ENCODE measurements at places on chromosomes 5 and 9. TPM values are rescaled to one million over a fixed set of nuclear protein-coding genes. Genes with fewer than 3 reads are reported as not detected.

The PDE6A gene
- total RNA-seq, result 3.6 TPM

The FRMPD1 gene
- total RNA-seq, result 0.28 TPM

GRCh38 chr5:136113606-136114005 lies 19.0 kb upstream of the SMAD5 start:
- no peak for DNase-seq

GRCh38 chr5:7848296-7848695 lies 2.6 kb downstream of the CFAP90 start:
- no peak for DNase-seq

The FAM163B gene
- total RNA-seq, result 0.68 TPM

DNA sequence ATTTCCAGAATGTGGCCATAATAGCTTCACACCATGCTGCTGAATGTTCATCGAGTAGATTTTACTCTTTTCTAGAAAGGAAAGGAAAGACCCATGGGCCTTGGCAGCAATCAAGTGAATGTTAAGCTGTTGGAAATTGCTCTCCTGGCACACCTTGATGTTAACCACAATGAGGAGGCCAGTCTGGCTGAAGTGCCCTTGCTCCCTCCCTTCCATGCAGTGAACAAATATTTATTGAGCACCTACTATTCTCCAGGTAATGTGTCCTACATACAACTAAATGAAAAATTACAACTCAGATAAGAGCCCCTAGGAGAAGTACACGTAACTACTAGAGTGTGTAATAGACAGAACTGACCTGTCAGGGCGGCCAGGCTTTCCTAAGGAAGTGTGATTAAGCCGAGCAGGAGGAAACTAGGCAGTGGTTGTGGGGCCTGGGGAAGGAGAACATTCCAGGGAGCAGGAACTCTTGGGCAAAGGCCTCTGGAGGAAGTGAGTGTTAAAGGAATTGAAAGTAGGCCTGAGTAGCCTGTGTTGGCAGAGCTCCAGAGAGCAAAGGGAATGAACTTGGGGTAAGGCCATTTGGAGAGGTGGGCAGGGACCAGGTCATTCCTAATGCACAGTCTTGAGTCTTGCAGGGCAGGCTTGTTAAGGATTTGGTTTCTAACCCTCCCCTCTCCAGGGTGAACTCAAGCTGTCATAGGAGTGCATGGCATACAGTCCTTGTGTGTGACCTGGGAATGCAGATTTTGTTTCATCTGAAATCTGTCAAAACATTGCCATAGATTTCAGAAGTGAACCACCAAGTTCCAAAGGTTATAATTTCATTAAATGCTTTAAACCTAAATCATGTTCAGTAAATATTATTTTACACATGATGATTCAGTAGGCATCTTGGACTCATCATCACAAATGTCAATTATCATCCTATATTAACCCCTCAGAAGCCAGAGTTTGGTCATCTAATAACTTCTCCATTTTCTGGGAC lies 9.0 kb upstream of the ZSWIM6 start:
- peak; percentile 50 for DNase-seq

DNA sequence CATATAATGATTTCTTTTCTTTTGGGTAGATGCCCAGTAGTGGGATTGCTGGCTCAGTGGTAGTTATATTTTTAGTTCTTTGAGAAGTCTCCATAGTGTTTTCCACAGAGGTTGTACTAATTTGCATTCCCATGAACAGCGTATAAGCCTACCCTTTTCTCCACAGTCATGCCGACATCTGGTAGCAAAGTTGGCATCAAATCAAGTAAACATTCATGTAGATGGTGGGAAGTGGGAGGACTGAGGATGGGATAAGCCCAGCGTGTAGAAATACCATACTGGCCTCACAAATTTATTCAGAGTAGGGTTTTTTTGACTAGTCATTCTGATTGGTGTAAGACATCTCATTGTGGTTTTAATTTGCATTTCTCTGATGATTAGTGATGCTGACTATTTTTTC lies 115.4 kb downstream of the EGFLAM start:
- DNase-seq, result no peak

The SLC44A1 gene
- 64.9 TPM for total RNA-seq

- peak; percentile 94 for DNase-seq
These were observed at the start of gene MGAT4B for GRCh38 chr5:179806250-179807048. MGAT4B (minus strand) TSS chr5:179806866; CDS start chr5:179806583, 283 bp downstream.

The ARL10 gene
- total RNA-seq, result 8.9 TPM

The WDR38 gene
- total RNA-seq, result not detected

- no peak for DNase-seq
These were observed 30.7 kb upstream of the JADE2 start for GRCh38 chr5:134494780-134495179.

DNA sequence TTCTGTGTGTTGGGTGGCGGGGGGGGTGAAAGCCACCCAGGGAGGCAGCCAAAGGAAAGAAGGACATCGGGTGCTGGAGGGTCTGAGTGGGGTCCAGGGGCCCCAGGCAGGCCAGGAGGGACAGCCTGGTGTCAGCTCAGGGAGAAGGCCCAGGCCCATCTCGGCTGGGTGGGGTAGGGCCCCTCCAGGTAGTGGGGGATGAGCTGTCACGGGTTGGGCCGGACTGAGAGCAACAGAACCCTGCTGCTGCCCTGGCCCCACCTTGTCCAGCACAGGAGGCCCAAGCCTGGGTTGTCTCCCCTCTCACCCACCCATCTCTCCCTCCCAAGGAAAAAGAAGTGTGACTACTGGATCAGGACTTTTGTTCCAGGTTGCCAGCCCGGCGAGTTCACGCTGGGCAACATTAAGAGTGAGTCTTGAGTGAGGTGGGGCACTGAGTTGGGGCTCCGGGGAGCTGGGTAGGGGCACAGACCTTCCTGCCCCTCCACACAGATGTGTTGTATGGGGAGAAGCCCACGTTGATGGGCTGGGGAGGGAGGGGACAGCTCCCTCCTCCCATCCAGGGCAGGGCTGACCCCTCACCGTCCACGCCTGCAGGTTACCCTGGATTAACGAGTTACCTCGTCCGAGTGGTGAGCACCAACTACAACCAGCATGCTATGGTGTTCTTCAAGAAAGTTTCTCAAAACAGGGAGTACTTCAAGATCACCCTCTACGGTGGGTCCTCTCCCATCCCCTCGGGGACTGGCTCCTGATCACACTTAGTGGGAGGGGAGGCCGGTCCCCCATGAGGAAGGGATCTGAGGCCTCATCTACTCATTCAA lies 2.3 kb downstream of the LCN2 start:
- DNase-seq, result peak; percentile 1

- peak; percentile 9 for DNase-seq
These were observed 32.3 kb downstream of the ERP44 start for GRCh38 chr9:100066539-100066938.

DNA sequence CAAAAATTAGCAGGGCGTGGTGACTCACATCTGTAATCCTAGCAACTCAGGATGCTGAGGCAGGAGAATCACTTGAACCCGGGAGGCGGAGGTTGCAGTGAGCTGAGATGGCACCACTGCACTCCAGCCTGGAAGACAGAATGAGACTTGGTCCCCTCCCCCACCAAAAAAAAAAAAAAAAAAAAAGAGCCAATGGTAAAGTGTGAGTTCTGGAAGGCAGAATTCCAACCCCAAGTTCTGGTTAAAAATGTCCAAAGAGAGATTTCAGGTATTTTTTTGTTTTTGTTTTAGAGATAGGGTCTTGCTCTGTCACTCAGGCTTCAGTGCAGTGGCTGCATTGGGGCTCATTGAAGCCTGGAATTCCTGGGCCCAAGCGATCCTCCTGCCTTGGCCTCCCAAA lies 1.6 kb upstream of the SET start:
- no peak for DNase-seq

DNA sequence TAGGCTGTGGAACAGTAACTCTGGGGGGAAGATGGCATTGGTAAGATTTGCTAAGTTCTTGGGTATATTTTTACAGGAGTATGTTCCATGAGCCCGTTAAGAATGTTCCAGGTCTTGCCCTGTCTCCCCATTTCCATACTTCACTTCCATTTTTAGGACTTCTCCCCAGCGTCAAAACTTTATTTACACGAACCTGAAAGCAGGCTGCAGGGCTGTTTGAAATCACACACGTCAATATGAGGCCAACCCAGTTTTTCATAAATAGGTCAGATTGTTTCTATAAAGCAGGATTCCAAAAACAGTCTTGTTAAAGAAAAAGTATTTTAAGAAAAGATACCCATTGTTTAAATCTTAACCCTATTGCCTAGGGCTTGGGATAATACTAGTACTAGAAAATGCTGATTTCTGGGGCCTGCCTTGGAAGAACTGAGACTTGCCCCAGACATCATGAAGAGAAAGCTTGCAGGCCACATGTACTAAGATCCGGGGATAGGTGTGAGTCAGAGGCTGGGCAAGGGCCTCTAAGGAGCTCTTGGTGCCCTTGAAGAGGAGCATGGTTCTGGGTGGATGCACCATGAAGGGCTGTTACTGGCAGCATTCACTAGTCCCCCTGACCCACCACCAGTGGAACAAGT lies 24.2 kb downstream of the TRIO start:
- DNase-seq, result no peak

GRCh38 chr9:98536542-98537173 lies 172.1 kb downstream of the GABBR2 start:
- DNase-seq, result peak; percentile 28

The PROB1 gene
- 0.63 TPM for total RNA-seq

The SLC36A2 gene
- not detected for total RNA-seq

The SERF1A gene
- total RNA-seq, result 10.2 TPM

The OTP gene
- not detected for total RNA-seq

- DNase-seq, result no peak
These were observed 427.8 kb upstream of the C9orf72 start for GRCh38 chr9:28001096-28001495.

DNA sequence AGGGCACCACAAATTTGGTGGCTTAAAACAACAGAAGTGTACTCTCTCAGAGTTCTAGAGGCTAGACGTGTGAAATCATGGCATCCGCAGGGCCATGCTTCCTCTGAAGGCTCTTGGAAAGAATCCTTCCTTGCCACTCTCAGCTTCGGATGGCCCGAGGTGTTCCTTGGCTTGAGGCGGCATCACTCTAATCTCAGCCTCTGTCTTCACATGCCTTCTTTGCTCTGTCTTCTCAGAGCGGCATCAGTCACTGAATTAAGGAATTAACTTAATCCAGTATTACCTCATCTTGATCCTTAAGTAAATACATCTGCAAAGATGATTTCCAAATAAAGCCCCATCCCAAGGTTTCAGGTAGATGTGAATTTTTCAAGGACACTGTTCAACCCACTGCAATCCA lies 211.1 kb upstream of the TRIM32 start:
- DNase-seq, result no peak

GRCh38 chr9:120555839-120556238 lies 24.1 kb downstream of the CDK5RAP2 start:
- no peak for DNase-seq

The GFI1B gene
- total RNA-seq, result not detected

- no peak for DNase-seq
These were observed 67.7 kb downstream of the C9orf152 start for GRCh38 chr9:110140276-110140675.

The TRIO gene
- 78.2 TPM for total RNA-seq

Measured in hepatocyte (in vitro differentiated cells).